ENCODE measurements at places on chromosomes 4 and X. TPM values are rescaled to one million over a fixed set of nuclear protein-coding genes. Genes with fewer than 3 reads are reported as not detected.
A peak's percentile ranks its signal among the peaks of the same experiment; 100 is the strongest.

- no peak for DNase-seq
These were observed 91.6 kb upstream of the PLAC1 start for GRCh38 chrX:134749706-134750445.

DNA sequence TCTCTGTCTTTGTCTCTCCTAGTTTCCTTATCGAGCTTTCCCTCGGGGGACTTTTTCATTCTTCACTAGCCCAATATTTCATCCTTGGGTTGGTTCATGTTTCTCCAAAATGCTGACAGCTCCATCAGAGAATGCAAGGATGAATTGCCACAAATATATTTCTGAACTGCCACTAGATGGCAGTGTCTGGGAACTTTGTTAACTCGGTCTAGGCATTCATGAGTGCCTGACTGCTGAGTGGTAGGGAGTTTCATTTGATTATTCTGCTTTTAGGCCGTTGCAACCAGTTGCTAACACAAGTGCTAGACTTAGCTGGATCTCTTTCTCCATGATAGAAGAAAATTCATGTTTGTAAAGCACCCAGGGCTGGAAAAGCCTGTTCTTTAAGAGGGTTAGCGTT lies 73.5 kb upstream of the RAP2C start:
- peak; percentile 18 for DNase-seq

DNA sequence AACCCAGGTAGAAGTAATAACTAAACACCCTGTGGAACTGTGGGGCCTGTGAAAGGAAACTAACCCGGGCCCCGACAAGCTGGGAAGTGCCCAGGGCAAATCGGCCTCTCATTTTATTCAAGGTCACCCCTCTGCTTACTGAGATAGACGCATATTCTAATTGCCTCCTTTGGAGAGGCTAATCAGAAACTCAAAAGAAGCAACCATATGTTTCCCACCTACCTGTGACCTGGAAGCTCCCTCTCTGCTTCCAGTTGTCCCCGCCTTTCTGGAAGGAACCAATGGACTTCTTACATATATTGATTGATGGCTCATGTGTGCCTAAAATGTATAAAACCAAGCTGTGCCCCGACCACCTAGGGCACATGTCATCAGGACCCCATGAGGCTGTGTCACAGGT lies 23.1 kb upstream of the DHRSX start:
- no peak for DNase-seq

- DNase-seq: no peak
These were observed 357.2 kb upstream of the FAM241A start for GRCh38 chr4:111788099-111788498.

DNA sequence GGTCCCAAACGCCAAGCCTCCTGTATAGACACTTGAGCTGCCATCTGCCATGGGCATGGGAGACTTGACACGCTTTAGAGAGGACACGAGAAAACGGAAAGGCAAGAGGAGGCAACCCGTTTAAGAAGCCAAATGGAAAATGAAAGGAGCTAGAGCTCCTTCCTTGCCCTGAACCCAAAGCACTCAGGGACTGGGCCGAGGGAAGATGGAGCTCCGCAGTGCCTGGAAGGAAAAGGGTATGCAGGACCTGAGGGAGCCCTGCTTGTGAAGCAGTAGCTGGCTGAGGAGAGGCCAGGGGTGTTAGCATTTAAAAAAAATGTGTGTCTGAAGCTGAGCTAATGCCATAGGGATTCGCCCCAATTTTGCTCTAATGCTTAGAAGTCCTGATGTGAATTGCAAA lies 15.1 kb downstream of the MCF2 start:
- no peak for DNase-seq

DNA sequence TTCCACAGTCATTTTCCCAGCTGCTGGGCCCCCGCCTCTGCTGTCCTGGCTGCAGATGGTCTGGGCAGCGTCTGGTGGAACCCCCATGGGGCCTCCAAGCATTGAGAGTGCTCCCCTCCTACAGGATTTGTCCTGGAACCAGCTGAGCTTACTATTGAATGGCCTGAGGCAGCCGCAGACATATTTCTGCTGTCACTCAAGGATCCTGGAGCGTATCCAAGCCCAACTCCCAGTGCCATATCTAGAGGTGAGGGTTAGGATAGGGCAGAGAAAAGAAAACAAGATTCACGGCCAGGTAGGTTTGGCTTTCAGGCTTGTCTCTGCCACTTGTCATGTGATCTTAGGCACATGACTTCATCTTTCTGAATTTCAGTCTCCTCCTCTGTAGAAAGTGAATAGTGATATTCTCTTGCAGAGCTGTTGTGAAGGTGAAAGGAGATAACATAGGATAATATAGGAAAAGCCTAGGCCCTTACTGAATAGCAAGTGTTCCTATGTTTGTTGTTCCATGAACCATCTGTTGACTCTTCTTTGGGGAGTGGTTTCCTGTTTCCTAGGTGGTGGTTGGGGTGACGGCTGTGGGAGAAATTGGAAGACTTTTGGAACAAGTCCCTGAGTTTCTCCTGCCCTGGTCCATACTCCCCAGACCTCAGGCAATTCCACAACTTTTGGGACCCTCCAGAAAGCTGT lies 52.3 kb downstream of the SEPSECS start:
- DNase-seq: no peak

Gene GCNA
- 30.7 TPM for total RNA-seq

Gene HSFX3
- 8.7 TPM for total RNA-seq

All from testis (tissue), 5 donors.